SW480 (cell line): ENCODE measurements at places on chromosomes 12 and 14.

DNA sequence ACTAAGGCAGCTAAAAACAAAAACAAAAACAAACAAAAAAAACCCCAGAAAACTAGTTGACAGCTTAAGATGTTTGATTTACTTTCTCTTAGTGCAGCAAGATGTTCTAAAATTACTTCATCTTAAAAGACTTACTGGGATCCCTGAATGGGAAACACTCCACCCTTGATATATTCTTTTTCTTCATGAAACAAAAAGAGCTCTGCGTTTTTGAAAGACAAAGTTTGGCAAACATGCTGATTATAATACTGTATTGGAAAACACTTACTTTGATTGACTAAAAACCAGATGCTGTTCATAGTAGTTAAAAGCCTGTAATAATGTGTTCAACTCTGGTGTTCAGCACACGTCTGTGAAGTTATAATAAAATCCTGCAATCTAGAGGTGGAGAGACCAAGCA, 136.8 kb downstream of the SRGAP1 start:
- DNase-seq: no peak

GRCh38 chr12:55694651-55695050, 13.1 kb downstream of the ITGA7 start:
- DNase-seq: no peak

DNA sequence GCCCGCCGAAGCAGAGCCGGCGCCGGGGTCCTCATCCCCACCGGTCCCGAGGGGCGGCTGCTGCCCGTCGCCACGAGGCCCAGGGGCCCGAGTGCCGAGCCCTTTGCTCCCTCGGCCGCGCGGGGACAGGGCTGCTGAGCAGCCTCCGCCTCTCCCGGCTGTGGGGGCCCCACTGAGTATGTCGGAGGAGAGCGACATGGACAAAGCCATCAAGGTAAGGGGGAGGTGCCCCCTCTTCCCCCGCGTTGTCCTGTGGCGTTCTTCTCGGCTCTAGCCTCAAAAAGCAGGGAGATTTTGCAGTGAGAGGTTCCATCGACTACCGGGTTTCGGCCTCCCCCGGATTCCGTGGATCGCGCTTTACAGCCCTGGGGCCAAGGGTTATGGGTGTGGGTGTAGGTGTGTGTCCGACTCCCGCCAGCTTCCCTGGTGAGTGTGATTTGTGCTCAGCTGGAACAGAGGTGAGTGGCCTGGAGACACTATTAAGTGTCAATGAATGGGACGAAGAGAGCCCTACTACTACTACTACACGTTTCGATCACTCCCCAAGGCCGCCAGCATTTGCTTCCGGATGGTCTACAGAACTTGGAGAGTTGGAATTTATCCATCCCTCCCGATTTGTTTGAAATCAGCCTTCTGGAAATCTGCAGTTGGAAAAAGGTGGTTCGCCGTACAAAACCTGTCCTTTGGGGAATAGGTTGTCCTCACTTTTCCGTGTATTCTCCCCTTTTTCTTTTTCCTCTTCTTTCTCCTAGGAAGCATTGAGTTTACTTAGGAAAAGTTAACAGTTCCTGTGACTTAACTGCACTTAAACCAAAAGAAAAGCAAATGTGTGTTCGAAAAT, 748 bp downstream of the MAPKAPK5 start:
- peak; percentile 14 for DNase-seq

DNA sequence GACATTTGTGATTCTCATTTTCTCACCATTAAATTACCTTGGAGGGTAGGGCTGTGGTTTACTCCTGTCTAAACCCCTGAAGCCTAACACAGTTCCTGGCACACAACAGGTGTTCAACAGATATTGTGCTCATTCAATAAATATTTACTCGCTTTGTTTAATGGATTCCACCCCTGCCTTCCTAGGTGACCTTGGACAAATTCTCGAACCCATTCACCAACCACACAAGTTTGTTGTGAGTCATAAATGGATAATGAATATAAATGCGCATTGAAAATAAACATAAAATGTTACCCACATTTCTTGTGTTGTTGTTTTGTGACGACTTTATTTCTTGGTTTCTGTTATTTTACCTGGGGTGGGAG, 362 bp upstream of the TSFM start:
- DNase-seq: no peak

DNA sequence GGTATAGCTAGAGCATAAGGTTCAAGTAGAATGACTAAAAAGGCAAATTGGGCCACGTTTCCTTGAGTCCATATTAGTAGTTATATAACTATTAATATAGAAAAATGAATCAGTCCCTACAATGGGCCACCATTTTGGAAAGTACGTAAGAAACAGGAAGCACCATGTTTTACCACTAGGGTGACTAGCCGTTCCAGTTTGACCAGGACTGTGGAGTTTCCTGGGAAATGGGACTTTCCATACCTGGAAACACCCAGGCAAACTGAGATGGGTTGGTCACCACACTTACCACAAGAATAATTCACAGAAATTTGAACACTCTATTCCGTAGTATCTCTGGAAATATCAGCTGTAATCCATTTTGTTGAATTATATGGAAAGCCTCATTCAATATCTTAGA, 2.1 kb upstream of the MAGOHB start:
- peak; percentile 13 for DNase-seq

DNA sequence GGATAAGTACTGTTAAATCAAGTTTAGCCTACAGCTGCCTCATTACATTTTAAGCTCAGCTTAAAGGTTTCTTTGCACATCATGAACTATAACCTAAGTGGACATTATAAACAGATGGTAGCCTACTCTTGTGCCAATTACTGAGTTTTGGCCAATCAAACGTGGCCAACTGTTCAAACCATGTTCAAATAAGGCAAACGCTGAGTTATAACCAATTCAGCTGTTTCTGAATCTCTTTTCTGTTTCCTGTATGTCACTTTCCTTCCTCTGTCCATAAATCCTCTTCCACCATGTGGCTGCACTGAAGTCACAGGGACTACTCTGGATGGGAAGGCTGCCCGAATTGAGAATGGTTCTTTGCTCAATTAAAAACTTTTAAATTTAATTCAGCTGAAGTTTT, 98.4 kb downstream of the BCAT1 start:
- no peak for DNase-seq

DNA sequence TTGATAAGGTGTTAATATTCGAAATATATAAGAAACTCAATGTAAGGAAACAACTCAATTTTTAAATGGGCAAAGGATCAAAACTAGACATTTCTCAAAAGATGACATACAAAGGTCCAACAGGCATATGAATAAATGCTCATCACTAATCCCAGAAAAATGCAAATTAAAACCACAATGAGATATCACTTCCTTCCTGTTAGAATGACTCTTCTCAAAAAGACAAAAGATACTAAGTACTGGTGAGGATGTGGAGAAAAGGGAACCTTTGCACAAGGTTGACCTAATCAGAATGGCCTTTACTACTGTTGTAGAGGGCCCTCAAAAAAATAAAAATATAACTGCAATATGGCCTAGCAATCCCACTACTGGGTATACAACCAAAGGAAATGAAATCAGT, 383.4 kb downstream of the KCNH5 start:
- DNase-seq: no peak

DNA sequence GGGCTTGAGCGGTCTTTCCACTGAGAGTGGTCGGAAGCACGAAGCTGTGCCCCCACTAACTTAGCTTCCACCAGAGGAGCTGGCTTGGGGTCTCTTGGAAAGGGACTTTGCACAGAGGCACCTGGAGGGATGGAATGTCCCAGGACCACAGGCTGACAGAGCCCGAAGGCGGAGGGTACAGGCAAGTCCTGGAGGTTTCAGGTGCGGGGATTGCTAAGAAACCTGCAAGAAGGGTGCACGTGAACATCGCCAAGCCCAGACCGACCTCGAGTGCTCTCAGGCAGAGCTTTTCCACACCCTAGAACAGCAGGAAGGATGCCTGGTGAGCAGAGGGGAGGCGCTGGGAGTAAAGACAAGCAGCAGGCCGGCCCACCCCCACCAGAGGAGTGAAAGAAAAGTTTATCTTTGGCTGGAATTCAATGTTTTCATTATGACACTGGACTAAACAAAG, 61.6 kb downstream of the SERPINA3 start:
- DNase-seq: no peak

- no peak for DNase-seq
These were observed 21.4 kb downstream of the ZFC3H1 start for GRCh38 chr12:71642264-71642663.

GRCh38 chr12:121579981-121580868, 598 bp downstream of the KDM2B start:
- peak; percentile 62 for DNase-seq

GRCh38 chr12:28190321-28191050, at the start of gene CCDC91:
TSS of gene CCDC91 (plus strand) at chr12:28190456. CDS start at chr12:28257216, 66,760 bp downstream.
- DNase-seq: peak; percentile 85

DNA sequence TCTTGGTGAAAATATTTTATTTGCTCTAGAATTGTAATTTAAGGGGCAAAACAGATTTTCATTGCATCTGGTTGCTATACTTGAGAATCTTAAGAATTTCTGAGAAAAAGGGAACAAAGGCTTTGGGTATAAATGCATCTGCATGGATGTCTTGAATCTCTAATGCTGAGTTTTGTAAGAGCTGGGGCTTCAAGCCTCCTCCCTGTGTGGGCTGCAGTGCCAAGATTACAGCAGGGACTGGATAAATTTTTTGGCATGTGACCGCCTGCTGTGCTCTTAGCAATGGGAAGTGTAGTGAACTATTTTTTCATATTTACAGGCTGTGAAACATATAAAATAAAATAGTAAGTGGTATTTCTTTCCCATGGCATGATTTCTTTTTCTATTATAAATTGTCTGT, 70.0 kb downstream of the SLC38A6 start:
- DNase-seq: no peak

- peak; percentile 93 for DNase-seq
These were observed 150.3 kb downstream of the TGFB3 start for GRCh38 chr14:75831455-75831854.

DNA sequence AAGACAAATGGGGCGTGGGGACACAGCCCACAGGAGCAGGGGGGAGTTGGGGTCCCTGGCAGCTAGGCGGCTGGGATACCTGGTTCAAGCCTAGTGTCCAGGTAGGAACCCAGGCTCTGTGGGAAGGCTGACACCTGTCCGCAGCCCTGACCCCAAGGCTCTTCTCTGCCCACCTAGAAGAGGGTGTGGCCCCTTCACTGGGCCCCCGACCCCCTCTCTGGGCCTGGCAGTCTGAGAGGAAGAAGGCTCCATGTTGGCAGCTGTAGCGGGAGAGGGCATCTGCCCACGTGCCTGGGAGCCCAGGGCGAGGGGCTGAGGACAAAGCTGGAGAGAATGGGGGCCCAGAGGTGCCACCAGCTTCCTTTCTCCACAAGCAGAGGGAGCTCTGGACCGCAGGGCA, 10.5 kb downstream of the CHGA start:
- DNase-seq: no peak

DNA sequence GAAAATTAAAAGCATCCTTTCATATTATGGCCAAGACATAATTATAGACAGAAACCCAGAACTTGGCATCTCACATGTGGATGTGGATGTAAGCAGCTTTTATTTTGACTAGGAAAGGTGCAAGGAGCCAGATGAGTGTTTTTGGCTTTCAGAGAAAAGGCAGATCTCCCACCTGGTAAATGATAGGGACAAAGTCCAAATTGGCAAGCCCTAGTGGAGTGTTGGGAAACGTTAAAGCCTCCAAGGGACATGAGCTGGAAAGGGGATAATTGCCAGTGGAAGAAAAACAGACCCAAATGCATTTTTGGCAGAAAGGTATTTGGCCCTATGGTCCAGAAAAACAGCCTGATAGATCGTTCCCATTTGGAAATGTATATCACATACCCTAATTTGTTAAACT, 60.1 kb downstream of the KLHL28 start:
- DNase-seq: no peak

- no peak for DNase-seq
These were observed 55.9 kb downstream of the C12orf75 start for GRCh38 chr12:105386431-105386830.

DNA sequence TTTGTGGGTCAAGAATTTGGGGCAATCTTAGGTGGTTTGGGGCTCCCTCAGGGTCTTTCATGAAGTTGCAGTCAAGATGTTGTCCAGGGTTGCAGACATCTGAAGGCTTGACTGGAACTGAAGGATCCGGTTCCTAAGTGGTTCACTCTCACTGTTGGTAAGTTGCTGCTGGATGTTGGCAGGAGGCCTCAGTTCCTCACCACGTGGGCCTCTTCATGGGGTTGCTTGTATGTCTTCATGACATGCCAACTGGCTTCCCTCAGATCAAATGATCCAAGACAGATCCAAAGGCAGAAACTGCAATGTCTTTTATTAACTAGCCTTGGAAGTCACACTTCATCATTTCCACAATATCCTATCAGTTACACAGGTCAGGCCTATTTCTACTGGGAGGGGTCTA, 49.2 kb downstream of the ARF6 start:
- no peak for DNase-seq
